Effector CD8-positive, alpha-beta T cell (primary cell): ENCODE measurements at places on chromosomes 4 and X.

GRCh38 chr4:67624939-67625338 is 66.4 kb downstream of the STAP1 start:
- DNase-seq, result no peak

GRCh38 chr4:111263836-111264235 is 641.0 kb upstream of the PITX2 start:
- no peak for DNase-seq

DNA sequence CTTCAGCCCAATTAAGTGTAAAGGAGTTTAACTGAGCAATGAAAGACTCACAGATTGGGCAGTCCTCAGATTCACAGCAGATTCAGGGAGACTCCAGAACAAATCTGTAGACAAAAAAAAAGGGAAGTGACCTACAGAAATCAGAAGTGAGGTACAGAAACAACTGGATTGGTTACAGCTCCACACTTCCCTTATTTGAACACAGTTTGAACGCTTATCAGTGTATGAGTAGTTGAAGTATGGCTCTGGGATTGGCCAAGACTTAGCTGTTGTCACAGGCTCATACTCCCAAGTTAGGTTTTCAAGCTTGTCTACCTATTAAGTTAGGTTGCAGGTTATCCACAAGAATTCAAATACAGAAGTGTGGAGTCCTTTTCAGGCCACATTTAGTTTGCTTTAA is 112.4 kb upstream of the ELOVL6 start:
- DNase-seq, result no peak

GRCh38 chrX:143634663-143635455 is 1.0 kb downstream of the SLITRK4 start:
- DNase-seq, result no peak

DNA sequence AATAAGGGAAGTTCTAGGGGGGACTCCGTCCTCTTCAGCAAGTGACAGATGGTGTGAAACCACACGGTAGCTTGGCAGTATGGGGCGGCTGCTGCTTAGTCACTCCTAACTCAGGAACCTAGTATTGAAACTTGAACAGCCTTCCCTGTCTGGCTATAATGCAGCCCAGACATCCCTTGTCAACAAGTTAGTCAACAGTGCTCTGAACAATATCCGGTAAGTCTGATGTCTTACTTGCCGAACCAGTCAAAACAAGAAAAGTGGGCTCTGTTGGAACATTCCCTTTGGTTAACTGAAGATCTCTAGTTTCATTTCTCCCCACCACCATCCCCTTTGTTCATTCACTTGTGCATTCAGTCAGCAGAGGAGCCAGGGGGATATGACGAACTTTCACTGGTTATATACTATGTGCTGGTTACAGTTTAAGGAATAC is 18.7 kb upstream of the CXCL13 start:
- no peak for DNase-seq
